ENCODE measurements at places on chromosomes 1 and 21.

GRCh38 chr1:204854286-204854685 is 16.4 kb upstream of the NFASC start:
- no peak for DNase-seq

DNA sequence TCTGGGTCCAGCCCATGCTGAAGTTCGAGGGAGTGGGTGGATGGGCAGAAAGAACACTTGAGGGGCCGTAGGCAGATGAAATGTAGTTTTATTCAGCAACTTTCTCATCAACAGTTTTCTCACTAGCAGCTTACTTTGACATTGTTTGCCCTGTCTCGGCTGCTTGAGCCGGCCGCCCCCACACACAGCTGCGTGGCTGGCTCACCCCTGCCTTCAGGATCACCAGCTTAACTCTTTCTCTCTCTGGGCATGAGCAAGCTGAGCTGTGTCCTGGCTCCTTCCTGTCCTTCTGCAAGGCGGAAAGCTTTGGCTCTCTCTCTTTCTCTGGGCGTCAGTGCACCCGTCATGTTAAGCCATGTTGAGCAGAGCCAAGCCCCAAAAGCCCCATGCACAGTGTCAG is 104.4 kb upstream of the GNG12 start:
- DNase-seq, result no peak

- DNase-seq, result no peak
Measured at GRCh38 chr1:238652346-238652968, 733.9 kb upstream of the CHRM3 start.

- DNase-seq, result no peak
Measured at GRCh38 chr1:205961405-205961804, 18.1 kb upstream of the SLC26A9 start.

- no peak for DNase-seq
Measured at GRCh38 chr1:203444171-203444576, 31.4 kb upstream of the PRELP start.

DNA sequence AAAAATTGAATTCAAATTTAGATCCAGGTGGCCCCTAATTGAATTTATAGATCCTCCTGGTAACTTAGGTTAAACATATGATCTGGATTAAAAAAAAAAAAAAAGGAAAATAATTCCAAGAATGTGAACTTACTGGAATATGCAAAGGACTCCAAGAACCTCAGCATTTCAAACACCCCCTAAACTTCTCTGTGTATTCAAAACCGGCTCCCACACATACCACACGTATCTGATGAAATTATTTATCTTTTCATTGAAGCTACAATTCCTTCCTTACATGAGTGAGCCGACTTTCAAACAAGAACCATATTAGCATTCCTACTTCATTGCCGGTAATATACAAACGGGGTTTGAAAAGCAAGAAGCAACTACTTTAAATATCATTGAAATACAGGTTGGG is 61.4 kb upstream of the FMN2 start:
- DNase-seq, result no peak

DNA sequence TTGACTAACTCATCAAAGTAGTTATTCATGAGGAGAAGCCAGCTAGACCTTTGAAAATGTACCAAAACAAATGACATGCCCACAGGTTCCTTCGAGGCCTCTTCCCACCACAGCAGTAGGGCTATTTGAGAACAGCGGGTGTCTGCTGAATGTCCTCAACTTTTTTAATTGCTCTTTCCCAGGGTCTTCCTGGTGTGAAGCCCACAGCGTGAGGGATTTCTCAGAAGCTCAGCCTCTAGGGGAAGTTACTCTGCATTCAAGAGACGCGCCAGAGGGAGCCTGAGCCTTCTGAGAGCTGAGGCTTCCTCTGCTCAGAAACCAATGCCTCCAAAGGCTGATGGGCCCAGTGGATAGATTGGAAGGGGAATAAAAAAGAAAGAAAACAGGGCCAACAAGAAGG is 153.6 kb downstream of the OLFM3 start:
- DNase-seq, result no peak

DNA sequence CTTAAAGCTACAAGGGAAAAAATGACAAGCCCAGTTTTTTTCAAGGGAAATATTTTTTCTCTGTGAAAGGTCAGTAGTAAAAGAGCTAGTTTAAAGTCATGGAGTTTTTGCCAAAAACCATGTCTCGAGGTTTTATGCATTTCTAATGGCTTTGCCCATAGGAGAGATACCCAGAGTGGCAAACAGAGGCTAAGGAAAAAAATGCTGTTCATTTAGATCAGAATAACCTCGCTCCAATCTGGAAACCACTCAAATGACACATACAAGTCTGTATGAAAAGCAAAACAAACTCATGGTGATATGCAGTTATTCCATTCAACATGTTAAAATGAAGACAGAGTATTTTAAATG is 36.9 kb upstream of the EDEM3 start:
- no peak for DNase-seq

- DNase-seq, result no peak
Measured at GRCh38 chr21:33113131-33113530, 43.2 kb downstream of the OLIG1 start.

- no peak for DNase-seq
Measured at GRCh38 chr21:31078796-31079195, 40.5 kb upstream of the KRTAP19-8 start.

- no peak for DNase-seq
Measured at GRCh38 chr1:26838474-26839338, 12.2 kb downstream of the ZDHHC18 start.

GRCh38 chr1:223068900-223069665 is 74.0 kb downstream of the TLR5 start:
- DNase-seq, result no peak

DNA sequence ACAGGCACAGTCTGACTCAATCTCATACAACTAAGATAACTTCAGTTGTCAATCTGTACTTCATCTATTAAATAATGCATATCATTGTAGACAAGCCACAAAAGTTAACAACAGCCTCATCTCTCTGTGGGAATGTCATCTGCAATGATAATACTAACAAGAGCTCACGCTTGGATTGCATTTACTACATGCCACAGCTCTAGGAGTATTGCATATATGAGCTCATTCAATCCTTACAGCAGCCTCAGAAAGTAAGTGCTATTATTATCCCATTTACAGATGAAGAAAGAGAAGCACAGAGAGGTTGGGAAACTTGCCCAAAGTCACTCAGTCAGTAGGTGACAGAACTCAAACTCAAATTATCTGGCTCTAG is 105.7 kb upstream of the GUCA2B start:
- no peak for DNase-seq

- no peak for DNase-seq
Measured at GRCh38 chr1:65059930-65060538, 88.0 kb upstream of the AK4 start.

GRCh38 chr1:159955456-159955855 is 1.4 kb upstream of the SLAMF9 start:
- DNase-seq, result no peak

GRCh38 chr1:175530183-175530582 is 213.2 kb downstream of the TNR start:
- no peak for DNase-seq

GRCh38 chr1:206951318-206952100 is 5.2 kb upstream of the PIGR start:
- DNase-seq, result no peak

DNA sequence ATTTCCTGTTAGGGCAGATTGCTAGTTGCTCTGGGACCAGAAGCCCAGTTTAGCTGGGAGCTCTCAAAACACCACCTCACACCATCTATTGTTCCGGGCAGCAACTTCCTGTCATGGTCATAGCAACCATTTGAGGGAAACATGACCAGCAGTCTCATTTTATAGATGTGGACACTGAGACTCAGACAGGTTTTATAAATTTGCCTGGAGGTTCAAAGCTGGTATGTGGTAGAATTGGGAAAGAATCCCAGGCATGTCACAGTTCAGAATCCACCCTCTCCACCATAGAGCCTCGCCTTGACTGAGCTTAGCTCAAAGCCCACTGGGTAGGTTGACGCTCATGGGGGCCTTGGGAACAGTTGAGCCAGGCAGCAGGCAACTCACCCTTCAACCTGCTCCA is 14.0 kb upstream of the TRIM67 start:
- no peak for DNase-seq

GRCh38 chr1:32725615-32725982 is 23.0 kb upstream of the SYNC start:
- no peak for DNase-seq

DNA sequence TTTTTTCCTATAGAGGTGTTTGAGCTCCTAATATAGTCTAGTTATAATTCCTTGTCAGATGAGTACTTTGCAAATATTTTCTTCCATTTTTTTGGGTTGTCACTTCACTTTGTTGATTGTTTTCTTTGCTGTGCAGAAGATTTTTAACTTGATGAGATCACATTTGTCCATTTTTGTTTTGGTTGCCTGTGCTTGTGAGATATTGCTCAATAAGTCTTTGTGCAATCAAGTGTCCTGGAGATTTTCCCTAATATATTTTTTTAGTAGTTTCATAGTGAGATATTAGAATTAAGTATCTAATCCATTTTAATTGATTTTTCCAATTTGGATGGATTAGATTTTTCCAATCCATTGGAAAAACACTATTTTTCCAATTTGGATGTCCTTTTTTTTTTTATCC is 1395.5 kb downstream of the PLA2G4A start:
- DNase-seq, result no peak

- DNase-seq, result no peak
Measured at GRCh38 chr1:54588377-54588776, 34.9 kb downstream of the FAM151A start.

DNA sequence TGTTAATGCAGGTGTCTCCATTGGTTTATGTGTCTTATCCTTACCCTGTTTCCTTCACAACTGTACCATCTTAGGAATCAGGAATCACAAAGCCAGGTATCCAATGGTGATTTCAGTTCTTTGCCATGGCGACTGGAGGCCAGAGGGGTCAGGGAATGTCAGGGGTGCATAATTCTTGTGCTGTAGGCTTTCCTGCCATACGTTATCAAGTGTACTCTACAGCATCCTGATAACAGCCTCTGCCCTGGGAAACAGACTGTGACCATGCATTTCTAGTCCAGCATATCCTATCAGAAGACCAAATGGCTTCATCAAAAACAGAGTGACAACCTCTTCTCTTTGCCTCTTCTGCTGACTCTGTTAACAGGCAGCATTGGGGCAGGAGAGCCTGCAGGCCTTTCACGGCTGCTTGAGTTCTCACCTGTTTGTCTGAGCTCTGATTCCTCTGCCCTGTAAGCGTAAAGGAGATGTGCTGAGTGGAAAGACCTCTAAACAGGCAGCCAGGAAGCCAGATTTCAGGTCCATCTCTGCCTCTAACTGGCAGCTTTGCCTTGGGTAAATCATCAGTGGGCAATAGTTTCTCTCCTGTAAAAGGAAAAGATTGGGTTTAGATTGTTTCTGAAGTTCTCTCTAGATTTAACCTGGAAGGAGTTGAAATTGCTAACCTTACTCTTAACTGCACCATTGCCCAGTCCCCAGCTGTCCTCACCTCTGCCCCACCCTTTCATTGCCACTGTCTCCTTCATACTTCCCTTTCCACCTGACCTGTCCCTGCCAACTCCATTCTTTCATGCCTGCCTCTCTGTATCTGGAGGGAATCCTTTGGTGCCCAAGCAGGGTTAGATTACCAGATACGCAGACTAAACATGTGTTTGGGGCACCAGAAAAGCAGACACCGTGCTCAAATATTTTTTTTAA is 80.2 kb downstream of the LRRC8D start:
- no peak for DNase-seq

DNA sequence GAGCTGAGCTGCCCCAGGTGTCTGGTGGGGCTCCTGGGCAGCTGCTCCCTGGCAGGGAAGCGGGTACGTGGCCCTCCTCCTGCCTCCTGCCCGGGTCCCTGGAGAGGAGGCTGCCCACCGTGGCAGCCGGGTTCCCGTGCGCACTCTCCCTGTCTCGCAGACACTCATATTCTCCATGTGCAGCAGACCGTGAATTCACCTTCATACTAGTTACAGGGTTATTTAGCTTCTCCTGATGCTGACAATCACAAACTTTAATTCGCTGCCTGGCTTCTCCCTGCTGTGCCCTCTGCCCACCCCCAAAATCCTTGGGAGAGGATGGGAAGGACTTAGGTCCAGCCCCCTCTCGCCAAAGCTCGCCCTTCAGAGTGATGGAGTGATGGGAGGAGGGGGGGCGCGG is 95.3 kb downstream of the CASZ1 start:
- DNase-seq, result no peak

DNA sequence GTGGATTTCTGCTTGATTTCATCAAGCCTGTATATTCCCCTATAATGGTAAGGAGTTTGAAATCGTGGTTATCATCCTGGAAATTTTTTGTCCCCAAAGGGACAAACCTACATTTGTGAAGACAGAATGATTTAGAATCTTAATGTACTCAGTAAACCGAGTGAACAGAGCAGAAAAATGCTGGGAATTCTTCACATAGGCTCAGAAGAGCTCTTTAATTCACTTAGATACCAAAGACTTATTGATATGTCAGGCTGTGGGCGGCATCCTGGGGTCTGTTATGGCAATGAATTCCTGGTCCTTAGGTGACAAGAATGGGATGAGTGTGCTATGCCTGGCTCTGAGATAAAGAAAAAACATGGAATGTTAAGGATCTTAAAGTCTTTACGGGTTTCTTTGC is 74.9 kb downstream of the ROR1 start:
- DNase-seq, result no peak

- no peak for DNase-seq
Measured at GRCh38 chr1:160868141-160868540, 5.5 kb upstream of the CD244 start.

GRCh38 chr1:15351310-15351709 is 58.4 kb upstream of the EFHD2 start:
- DNase-seq, result no peak

DNA sequence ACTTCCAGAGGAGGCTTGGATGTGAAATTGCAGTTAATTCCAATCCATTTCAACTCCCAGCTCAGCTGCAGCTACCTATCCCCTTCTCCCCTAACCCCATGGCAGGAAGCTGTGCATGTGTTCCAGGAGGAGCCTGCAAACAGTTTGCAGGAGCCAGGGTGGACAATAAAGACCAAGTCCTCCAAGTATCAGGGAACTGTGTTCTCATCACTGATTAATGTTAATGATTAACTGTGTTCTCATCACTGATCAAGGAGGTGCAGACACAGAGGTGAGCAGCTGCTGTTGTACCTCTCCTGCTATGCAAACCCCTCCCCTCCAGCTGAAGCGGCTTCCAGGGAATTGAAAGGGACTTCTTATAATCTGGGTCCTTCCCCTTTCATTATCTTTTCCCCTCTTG is 19.2 kb downstream of the CLDN19 start:
- no peak for DNase-seq

DNA sequence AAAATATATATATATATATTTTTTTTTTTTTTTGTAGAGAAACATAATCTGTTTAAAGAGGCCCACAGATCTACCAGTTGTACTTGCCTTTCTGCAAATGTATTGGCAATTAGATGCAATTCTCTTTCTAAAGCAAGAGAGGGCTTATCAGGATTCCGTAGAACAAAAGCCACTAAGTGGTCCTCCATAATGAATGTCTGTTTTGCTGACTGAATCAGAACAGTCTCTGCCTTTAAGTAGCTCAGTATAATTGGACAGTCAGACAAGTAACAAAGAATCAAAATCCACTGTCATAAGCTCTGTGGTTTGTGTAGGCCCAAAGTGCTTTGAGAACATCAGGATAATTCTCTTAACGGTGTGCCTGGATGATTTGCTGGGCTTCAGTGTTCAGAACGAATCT is 17.3 kb downstream of the SARS1 start:
- DNase-seq, result no peak
